ENCODE measurements at places on chromosomes 1 and 21.

GRCh38 chr1:200343874-200344273, 66.0 kb downstream of the ZNF281 start:
- DNase-seq: no peak
- H3K4me1 ChIP-seq: peaks cover 10% of the 10 kb centered on the region
- no peaks in the 10 kb centered on the region for H3K36me3 ChIP-seq
- no peak overlapping the region for H3K27ac ChIP-seq

DNA sequence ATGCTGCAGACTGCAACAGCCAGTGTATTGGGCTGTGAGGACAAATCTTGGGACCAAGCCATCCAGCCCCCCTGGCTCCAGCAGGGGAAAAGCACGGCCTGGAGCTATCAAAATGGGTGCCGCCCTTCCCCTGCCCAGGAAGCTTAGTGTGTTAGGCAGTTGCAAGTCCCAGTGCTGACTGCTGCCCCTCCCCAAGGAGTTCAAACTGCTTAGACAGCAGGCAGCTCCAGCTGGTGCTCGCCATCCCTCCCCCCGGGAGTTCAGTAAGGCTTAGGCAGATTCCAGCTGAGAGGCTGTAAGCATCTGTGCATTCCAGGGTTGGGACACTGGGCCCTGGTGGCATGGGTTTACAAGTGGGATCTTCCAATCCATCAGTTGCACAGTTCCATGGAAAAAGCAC, 579.6 kb upstream of the NR5A2 start:
- H3K4me1 ChIP-seq: no peaks in the 10 kb centered on the region
- H3K27ac ChIP-seq: no peak overlapping the region
- DNase-seq: no peak
- no peaks in the 10 kb centered on the region for H3K36me3 ChIP-seq

DNA sequence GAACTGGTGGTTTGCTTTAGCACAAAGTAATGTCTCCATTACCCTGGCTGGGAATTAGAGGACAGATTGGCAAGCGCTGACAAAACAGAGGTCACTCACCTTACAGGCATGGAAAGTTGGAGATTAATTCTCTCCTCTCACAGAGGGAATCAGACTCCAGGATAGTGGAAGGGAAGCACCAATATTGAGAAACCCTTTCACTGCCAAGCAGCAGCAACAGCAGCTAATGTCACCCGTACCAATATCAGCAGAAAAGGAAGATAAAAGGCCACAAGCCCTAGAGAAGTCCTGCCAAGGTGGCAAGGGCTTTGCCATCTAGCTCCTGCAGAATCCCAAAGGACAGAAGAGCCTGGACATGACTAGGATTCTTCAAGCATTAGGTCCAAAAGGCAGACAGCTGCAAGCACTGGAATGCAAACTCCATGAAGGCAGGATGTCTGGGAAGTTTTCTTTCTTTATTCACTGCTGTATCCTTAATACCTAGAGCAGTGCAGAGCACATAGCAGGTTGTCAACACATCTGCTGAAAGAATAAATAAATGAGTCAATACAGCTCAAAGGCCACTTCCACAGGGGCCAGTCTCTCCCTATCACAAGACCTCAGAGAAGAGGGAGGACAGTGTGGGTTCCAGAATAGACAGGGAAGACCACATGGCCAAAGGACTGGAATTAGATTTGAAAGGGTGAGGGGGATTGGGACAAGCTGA, 57.2 kb downstream of the ERI3 start:
- peaks cover 3% of the 10 kb centered on the region for H3K36me3 ChIP-seq
- H3K27me3 ChIP-seq: no peaks in the 10 kb centered on the region
- no peaks in the 10 kb centered on the region for H3K4me1 ChIP-seq
- no peak overlapping the region for H3K27ac ChIP-seq

DNA sequence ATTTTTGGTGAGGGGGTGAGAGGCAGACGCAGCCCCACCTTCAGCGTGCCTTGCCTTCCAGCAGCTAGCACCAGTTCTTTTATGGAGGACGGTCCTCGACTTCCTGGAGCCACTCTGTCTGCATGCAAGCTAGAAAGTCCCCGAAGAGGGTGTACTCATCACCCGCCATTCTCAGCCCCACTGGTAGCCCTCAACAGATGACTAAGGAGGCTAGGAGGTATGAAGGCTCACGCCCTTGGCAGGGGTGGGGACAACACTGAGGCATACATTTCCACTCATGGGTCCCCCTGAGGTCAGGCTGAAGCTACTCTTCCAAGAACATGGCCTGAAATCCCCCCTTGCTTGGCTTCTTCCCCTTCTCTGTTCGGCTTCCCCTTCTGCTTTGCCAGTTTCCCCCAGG, 8.9 kb upstream of the PTPRF start:
- peaks cover 39% of the 10 kb centered on the region for H3K27me3 ChIP-seq
- H3K4me3 ChIP-seq: no peak overlapping the region
- no peak overlapping the region for H3K27ac ChIP-seq

- peaks cover 54% of the 10 kb centered on the region for H3K36me3 ChIP-seq
- H3K4me3 ChIP-seq: no peak overlapping the region
- peaks cover 53% of the 10 kb centered on the region for H3K4me1 ChIP-seq
- peak overlapping the region; percentile 22 for H3K27ac ChIP-seq
Observed at GRCh38 chr1:151050051-151050688, 2.6 kb downstream of the C1orf56 start.

DNA sequence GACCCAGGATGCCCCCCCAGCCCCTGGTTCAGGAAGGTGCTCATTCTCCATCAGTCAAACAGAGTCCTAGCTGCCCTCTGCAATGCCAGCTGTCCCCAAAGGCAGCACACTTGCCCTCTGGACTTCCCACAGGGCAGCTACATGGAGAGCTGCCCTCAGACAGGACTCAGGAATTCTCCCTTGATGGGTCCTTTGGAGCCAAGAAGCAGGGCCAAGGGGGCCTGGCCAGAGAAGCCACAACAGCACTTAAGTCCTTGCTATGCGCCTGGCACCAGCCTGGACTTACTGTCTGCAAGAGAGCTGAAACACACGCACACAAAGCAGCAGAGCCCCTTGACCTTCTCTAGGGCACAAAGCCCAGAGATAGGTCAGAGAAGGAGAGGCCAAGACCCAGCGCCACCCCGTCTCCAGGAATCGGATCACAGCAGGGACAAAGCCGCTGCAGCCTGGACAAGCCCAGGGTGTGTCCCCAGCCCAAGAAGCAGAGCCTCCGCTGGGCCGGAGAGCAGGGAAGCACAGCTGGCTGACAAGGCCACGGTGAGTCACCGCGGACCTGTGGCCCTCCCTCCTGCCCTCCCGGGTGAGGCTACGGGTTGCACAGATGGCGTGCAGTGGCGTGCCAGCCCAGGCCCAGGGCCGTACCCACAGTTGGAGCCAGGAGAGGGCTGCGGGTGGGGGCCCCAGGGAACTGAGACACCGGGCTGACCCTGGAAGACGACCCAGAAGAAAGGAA, 1.7 kb downstream of the WNT9A start:
- no peak overlapping the region for H3K27ac ChIP-seq
- H3K27me3 ChIP-seq: peaks cover 29% of the 10 kb centered on the region
- no peaks in the 10 kb centered on the region for H3K36me3 ChIP-seq

DNA sequence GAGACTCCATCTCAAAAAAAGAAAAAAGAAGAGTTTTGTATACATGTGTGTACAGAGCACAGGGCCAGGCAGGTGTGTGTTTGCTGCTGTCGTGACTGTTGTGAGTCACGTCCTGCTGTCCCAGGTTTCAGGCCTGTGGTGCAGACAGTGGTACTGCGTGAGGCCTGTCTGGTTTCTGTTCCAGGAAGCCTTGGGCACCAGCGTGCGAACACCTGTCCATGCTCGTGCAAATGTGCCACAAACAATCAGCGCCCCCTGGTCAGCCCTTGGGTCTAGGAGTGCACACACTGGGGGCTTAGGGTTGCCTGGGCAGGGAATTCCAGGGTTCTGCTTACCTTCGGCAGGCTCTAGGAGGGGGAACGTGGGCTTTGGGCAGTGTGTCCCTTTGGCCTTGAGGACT, 16.9 kb downstream of the GPR157 start:
- H3K4me1 ChIP-seq: peaks cover 16% of the 10 kb centered on the region
- H3K36me3 ChIP-seq: no peaks in the 10 kb centered on the region
- no peak overlapping the region for H3K27ac ChIP-seq
- no peaks in the 10 kb centered on the region for H3K27me3 ChIP-seq
- H3K4me3 ChIP-seq: no peak overlapping the region
- DNase-seq: no peak

GRCh38 chr1:182784556-182785171, 4.9 kb upstream of the NPL start:
- H3K36me3 ChIP-seq: no peaks in the 10 kb centered on the region
- peaks cover 22% of the 10 kb centered on the region for H3K27me3 ChIP-seq
- no peak for DNase-seq
- H3K4me3 ChIP-seq: no peak overlapping the region
- H3K4me1 ChIP-seq: peaks cover 15% of the 10 kb centered on the region
- no peak overlapping the region for H3K27ac ChIP-seq

GRCh38 chr1:8643542-8644536, 173.6 kb downstream of the RERE start:
- no peak overlapping the region for H3K27ac ChIP-seq
- no peak overlapping the region for H3K4me3 ChIP-seq
- peaks cover 31% of the 10 kb centered on the region for H3K4me1 ChIP-seq
- DNase-seq: no peak
- no peaks in the 10 kb centered on the region for H3K27me3 ChIP-seq

DNA sequence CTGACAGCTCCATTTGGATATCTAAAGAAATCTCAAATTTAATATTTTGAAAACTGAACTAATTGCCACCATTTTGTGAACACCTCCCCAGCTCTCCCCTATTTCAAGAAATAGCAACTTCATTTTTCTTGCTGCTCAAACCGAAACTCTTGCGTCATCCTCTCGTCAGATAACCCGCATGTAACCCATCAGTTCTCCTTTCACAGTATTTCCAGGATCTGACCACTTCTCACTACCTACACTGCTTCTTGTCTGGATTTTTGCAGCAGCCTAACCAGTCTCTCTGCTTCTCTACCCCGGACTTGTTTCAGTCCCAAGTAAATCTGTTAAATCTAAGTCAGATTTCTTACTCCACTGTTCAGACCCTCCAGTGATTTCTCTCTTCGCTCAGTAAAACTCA, 75.6 kb downstream of the MTR start:
- H3K36me3 ChIP-seq: peaks cover 22% of the 10 kb centered on the region
- no peak overlapping the region for H3K4me3 ChIP-seq
- no peak for DNase-seq
- no peaks in the 10 kb centered on the region for H3K27me3 ChIP-seq
- H3K4me1 ChIP-seq: no peaks in the 10 kb centered on the region

DNA sequence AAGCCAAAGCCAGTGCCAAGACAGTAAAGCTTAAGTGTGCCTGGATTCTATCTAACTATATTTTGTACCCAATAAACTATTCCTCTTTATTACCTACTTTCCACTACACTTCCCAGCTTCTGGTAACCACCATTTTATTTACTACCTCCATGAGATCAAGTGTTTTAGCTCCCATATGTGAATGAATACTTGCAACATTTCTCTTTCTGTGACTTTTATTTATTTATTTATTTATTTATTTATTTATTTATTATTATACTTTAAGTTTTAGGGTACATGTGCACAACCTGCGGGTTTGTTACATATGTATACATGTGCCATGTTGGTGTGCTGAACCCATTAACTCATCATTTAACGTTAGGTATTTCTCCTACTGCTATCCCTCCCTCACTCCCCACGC, 582.1 kb downstream of the AMY1C start:
- no peaks in the 10 kb centered on the region for H3K36me3 ChIP-seq
- DNase-seq: no peak
- no peak overlapping the region for H3K4me3 ChIP-seq
- no peaks in the 10 kb centered on the region for H3K4me1 ChIP-seq
- H3K27ac ChIP-seq: no peak overlapping the region

DNA sequence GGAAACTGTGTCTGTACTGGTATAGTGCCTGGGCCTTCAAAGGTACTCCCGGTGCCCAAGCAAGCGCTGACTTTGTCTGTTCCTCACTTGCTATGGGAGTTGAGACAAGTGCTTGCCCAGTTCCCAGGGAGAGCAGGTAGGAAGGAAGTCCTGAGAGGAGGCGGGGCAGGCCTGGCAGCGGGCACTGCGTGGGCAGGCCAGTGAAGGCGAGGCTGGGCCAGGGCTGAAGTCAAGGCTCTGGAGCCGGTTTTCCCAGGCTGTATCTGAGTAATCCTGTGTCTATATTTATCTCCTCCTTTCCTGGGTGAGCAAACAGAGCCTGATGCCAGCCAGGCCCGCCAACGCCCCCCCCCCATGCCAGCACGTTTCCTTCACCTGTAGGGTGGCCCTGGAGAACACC, 15.9 kb upstream of the EDN2 start:
- no peak for DNase-seq
- peaks cover 15% of the 10 kb centered on the region for H3K27me3 ChIP-seq
- no peak overlapping the region for H3K27ac ChIP-seq
- no peak overlapping the region for H3K4me3 ChIP-seq
- H3K36me3 ChIP-seq: no peaks in the 10 kb centered on the region

GRCh38 chr1:46508757-46509156, 19.1 kb downstream of the DMBX1 start:
- no peaks in the 10 kb centered on the region for H3K4me1 ChIP-seq
- no peak for DNase-seq
- no peaks in the 10 kb centered on the region for H3K36me3 ChIP-seq
- peaks cover 7% of the 10 kb centered on the region for H3K27me3 ChIP-seq
- no peak overlapping the region for H3K27ac ChIP-seq
- no peak overlapping the region for H3K4me3 ChIP-seq

DNA sequence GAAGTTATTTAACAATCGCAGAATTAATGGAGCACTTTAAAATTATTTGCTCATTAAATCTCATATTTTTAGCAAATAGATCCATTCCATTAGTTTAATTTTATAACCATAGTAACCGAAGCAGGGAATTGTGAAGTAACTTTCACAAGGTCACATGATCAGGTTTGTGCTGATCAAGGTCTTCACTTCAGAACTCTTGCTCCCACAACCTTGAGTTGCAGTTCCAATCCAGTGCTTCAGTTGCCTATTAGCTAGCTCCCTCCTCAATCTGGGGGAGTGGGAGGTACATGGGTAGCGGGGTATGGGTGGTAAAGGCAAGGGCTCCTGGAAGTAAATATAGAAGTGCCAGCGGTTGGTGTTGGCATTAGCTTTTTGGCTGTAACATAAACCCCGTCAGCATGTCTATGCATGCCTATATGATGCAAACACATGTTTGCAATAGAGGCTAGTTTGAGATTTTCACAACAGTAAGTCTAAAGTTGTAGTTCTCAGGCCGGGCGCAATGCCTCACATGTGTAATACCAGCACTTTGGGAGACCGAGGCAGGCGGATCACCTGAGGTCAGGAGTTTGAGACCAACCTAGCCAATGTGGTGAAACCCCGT, 5.8 kb downstream of the ATP5IF1 start:
- DNase-seq: no peak
- H3K36me3 ChIP-seq: peaks cover 9% of the 10 kb centered on the region
- no peaks in the 10 kb centered on the region for H3K27me3 ChIP-seq
- H3K27ac ChIP-seq: no peak overlapping the region
- H3K4me3 ChIP-seq: no peak overlapping the region
